Activated T-cell treated with anti-CD3 and anti-CD28 coated beads for 4 hours (primary cell): ENCODE measurements at places on chromosomes 11 and 22.

DNA sequence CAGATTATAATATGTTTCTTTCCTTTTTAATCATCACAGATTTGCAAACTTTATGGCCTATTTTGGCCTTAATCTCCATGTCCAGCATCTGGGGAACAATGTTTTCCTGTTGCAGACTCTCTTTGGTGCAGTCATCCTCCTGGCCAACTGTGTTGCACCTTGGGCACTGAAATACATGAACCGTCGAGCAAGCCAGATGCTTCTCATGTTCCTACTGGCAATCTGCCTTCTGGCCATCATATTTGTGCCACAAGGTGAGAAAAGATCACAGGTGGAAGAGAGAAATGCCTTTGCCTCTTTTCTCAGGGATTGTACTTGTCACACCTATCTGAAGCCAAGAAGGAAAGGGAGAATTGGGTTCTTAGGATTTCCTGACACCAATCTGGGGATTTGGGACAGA lies 36.9 kb downstream of the SLC22A9 start:
- DNase-seq: no peak

GRCh38 chr11:114153224-114153623 lies 93.7 kb downstream of the ZBTB16 start:
- DNase-seq: no peak

DNA sequence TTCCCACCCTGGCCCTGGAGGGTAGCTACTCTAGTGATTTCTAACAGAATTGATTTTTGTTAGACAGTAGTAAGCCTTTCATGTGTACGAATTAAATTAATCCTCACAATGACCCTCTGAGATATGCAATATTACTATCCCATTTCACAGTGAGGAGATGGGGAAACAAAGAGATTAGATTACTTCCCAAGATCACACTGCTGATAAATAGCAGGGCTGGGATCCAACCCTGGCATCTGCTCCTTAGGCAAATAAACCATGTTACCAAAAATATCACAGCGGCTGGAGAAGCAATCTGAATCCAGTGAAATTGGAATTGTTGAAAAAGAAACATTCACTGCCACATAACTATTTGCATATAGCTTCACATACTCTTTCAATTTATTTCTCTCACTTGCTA lies 12.8 kb upstream of the CAVIN3 start:
- no peak for DNase-seq

GRCh38 chr22:36088292-36088691 lies 59.7 kb upstream of the RBFOX2 start:
- DNase-seq: no peak

- no peak for DNase-seq
These were observed 15.2 kb downstream of the ELMOD1 start for GRCh38 chr11:107606141-107606540.

DNA sequence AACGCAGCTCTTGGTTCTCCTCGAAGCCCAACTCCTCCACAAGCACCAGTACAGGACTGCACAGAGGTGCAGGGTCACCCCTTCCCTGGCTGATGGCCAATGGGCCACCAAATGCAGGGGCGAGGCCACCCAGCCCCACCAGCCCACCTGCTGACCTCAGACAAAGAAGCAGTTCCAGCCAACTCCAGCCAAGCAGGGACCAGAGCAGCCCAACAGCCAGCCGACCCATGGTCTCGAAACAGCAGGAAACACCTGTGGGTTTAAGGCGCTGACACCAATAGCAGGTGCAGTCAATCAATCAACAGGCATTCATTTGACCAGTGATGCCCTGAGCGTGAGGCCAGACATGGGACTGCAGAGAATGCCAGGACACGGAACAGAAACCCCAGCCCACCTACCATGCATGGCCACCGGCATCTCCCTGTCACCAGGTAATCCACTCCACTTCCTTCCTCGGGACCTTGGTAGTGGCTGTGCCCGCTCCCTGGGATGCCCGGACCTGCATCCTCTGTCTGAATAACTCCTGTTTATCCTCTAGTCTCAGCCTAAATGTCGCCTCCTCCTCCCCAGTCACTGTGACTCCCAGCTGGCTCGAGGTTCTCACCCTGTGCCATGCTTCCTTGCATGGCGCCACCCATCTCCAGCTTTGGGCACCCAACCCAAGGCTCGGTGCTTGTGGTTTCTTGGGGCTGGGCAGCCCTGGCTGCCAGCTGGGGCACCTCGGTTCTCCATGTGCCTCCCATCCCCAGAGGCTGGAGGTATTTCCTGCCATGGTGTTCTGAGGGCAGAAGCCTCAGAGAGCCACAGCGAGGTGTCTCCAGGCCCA lies 1475.4 kb downstream of the BRD1 start:
- DNase-seq: no peak

DNA sequence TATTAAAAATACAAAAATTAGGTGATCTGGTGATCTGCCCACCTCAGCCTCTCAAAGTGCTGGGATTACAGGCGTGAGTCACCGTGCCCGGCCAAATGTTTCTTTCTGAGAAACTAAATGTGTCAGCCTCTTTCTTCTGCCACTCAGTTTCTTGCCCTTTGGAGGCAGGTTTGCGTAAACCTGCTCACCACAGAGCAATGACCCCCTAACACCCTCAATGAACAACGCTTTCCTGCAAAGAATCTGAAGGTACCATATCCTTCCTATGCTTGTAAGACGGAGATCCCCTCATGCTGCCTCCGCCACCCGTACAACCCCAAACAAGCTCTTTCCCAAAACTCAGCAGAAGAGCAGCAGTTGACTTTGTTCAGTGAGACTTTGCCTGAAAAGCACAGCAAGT lies 38.7 kb upstream of the TTLL12 start:
- DNase-seq: no peak

- DNase-seq: no peak
These were observed 2.9 kb downstream of the FAM118B start for GRCh38 chr11:126214441-126214840.

DNA sequence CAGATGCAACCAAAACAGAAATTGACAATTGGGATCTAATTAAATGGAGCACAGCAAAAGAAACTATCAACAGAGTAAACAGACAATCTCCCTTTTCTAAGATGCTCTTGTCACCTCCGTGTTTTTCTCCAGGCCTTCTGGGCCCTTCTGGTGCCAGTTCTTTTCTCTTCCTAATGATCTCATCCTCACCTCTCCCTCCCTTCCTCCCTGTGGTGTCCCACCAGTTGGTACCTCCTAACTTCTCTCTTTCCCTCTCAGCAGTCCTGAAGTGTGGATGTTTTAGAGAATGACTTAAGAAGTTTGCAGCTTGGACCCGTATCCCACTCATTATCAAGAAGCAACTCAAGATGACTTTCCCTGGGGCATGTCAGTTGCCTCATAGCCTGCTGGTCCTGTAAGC lies 6.4 kb downstream of the APOBEC3H start:
- no peak for DNase-seq

DNA sequence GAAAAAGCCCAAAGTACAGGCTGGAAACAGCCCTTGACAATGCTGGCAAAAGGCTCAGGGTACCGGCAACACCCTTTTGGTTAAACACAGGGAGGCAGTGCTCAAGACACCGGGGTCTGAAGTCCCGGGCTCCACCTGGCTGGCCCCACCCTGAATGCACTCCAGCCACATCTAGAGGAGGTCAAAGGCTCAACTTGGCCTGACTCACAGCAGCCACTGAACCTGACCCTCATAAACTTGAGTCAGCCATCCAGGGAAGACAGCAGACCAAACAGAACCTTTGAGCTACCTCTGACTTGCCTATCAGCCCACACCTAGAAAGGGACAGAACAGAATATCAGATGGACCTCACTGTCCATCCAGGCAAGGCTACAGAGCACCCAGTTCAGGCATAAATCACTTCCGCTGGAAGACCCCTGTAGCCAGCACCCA lies 3.8 kb downstream of the CFL1 start:
- no peak for DNase-seq

GRCh38 chr22:49936973-49937757 lies 18.7 kb downstream of the CRELD2 start:
- no peak for DNase-seq

GRCh38 chr22:44719586-44720368 lies 17.8 kb downstream of the PRR5 start:
- DNase-seq: no peak

GRCh38 chr11:9550191-9550628 lies 23.3 kb upstream of the WEE1 start:
- no peak for DNase-seq

GRCh38 chr11:46642627-46643335 lies 25.4 kb downstream of the ATG13 start:
- DNase-seq: no peak

DNA sequence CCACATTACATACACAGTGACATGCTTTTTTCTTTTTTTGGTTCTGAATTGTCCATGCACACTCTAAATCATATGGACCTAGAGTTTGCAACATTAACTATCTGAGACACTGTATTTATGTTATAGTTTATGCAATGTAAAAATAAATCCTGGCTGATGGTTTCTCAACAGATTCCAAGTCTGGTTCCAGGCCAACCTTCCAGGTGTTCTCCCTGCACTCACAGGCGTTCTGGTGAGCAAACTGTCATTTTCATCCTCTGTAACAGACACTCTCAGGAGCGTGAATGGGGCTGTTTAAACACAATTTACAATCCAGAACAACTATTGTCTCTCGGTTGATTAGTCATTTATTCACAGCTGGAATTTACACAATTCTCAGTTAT lies 36.5 kb upstream of the ANKK1 start:
- DNase-seq: no peak

GRCh38 chr22:32967386-32968101 lies 90.6 kb downstream of the SYN3 start:
- DNase-seq: no peak

DNA sequence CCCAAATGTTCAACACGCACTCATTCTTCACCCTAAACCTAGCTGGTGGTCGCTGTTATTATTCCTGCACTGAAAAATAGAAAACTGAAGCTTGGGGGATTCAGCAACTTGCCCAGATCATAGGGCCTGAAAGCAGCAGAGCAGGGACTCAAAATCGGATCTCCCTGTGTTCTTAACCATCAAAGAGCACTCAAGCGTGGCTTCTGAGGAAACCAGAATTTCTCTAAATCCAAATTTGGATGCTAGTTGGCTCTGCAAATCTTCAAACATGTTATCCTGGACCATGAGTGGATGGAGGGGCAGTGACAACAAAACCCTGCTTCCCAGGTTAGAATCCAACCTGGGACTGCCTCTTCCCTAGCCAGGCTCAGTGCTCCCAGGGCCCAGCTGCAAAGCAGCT lies 11.6 kb upstream of the ARAP1 start:
- DNase-seq: no peak

DNA sequence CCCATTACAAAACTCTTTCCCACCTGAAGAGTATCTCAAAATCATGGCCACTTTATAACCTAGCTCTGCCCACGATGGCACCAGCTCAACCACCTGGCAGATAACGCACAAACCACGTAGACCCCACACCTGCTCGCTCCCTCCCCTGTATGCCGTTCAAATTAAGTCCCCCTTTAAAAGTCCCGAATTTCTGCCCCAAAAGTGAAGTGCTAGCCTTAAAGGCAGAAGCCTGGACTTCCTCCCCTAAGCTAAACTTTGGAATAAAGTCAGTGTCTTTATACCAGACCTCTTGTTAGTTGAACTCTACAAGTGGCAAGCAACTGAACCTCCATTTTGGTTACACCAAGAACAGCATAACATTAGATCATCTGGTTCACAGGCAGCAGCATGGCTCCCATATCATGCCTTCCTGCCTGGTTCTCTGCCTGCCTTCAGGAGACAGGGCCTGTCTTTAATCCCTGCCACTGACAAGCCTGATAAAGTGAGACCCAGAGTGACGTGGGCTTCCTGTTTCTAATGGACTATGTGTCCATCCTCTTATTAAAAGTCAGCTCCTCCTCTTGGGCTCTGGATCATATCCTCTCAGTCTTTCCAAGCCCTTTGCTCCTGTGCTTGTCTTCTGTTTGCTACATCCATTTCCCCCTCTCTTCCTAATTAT lies 32.6 kb upstream of the NNMT start:
- DNase-seq: no peak

- DNase-seq: no peak
These were observed 2.3 kb downstream of the TSPAN4 start for GRCh38 chr11:844693-845644.

- DNase-seq: no peak
These were observed 4.6 kb upstream of the LGALS12 start for GRCh38 chr11:63501236-63501635.
